ENCODE measurements at places on chromosomes 7 and 10. TPM values are rescaled to one million over a fixed set of nuclear protein-coding genes. Genes with fewer than 3 reads are reported as not detected.

SP8 gene
- not detected for total RNA-seq

GPRIN2 gene
- total RNA-seq: 0.26 TPM

DNA sequence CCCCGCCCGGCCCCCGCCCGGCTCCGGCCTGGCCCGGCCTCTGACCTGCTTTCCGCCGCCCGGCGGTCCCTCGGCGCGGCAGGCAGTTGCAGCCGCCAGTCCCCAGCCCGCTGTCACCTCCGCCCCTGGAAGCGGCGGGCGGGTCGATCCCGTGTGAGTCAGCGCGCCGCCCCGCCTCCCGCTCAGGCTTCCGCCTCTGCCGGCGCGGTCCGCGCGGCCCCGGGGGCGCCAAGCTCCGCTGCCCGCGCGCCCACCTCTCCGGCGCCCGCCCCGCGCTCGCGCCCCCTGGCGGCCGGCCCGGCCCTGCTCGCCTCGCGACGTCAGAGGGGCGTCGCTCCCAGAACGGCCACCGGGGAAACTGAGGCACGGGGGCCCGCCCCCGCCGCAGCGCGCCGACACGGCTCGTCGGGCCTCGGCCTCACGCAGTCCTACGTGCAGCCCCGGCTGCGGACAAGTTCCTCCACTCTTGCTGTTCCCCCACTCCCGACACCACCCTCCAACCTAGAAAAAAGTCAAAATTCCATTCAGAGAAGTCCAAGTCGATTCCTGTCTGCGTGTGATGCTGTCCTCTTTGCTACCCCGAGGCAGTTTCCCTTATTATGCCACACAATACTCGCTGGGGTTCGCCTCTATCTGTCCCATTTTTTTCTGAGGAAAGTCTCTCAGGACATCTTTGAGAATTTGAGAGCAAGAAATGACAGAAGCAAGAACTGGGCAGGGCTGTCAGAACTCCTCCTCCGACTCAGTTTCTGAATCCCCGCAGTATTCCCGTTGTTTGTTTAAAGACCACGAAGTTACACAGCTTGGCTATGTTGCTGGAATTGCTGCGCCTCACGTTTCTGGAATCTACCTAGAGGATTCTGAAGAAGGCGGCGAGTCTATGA is at the start of gene DNMBP:
TSS of gene DNMBP (minus strand) at position 155 of the 884 bp plus-strand sequence. CDS start 37,823 bp downstream, outside the sequence.
- H3K27ac ChIP-seq: peak within 1 kb of the TSS; percentile 81
- no peaks in the 10 kb centered on the region for H3K27me3 ChIP-seq
- H3K36me3 ChIP-seq: no peaks in the 10 kb centered on the region

GRCh38 chr10:17053513-17053912 is 76.1 kb downstream of the CUBN start:
- no peak for DNase-seq
- no peaks in the 10 kb centered on the region for H3K4me1 ChIP-seq
- H3K27ac ChIP-seq: no peak overlapping the region
- no peaks in the 10 kb centered on the region for H3K27me3 ChIP-seq
- no peaks in the 10 kb centered on the region for H3K36me3 ChIP-seq

GRCh38 chr10:30081182-30081581 is 21.8 kb upstream of the JCAD start:
- no peak overlapping the region for H3K27ac ChIP-seq
- H3K4me3 ChIP-seq: no peak overlapping the region
- no peak for DNase-seq
- no peaks in the 10 kb centered on the region for H3K4me1 ChIP-seq
- no peaks in the 10 kb centered on the region for H3K27me3 ChIP-seq

DNA sequence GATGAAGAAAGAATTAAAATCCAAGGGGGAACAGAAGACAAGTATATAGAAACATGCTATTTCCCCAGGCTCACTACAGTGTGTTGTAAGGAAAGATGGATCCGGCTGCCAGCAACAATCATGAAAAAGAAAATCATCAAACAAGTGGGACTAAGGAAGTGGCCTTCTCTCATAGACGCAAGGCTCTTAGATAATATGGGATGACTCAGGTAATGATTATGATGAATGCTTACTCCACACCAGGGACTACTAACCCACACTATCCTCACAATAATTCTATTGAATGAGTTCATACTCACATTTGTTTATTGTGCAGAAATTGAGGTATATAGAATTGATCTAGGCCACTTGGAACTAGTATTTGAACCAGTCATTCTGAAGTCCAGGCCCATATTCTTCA is 111.2 kb upstream of the BET1 start:
- H3K4me3 ChIP-seq: no peak overlapping the region
- H3K27ac ChIP-seq: no peak overlapping the region
- H3K27me3 ChIP-seq: no peaks in the 10 kb centered on the region
- H3K4me1 ChIP-seq: no peaks in the 10 kb centered on the region
- no peaks in the 10 kb centered on the region for H3K36me3 ChIP-seq
- no peak for DNase-seq

DNA sequence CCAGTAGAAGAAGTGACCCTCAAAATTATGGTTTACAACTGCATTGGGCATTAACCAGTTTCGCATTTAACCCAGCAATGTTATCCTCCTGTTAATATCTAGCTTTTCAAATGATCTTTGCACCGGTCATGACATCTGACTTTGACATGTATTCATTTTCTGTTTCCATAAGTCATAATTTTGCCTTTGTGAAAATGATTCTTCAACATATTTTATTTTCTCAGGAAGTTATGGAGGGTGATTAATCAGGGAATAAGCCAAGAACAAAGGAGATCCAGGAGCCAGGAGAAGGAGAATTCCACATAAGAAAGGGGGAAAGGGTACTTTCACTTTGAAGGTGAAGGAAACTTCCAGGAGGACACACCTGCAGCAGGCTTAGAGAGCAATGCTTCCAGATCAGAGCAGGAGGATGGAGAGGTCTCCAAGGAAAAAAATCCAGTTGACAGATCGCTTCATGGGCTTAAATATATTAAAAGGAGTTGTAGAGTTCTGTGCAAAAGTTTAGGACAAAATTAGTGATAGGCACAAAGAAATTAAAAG is 92.1 kb upstream of the FAM3C start:
- no peaks in the 10 kb centered on the region for H3K4me1 ChIP-seq
- H3K27ac ChIP-seq: no peak overlapping the region
- no peaks in the 10 kb centered on the region for H3K36me3 ChIP-seq

GRCh38 chr7:104124469-104124868 is 83.3 kb downstream of the ORC5 start:
- H3K4me3 ChIP-seq: no peak overlapping the region
- DNase-seq: no peak
- H3K4me1 ChIP-seq: no peaks in the 10 kb centered on the region
- no peaks in the 10 kb centered on the region for H3K27me3 ChIP-seq
- no peak overlapping the region for H3K27ac ChIP-seq

MSMB gene
- not detected for total RNA-seq

GRCh38 chr10:18606051-18606695 is 45.2 kb downstream of the NSUN6 start:
- H3K27ac ChIP-seq: no peak overlapping the region
- no peak for DNase-seq
- H3K27me3 ChIP-seq: no peaks in the 10 kb centered on the region
- H3K4me1 ChIP-seq: no peaks in the 10 kb centered on the region

DNA sequence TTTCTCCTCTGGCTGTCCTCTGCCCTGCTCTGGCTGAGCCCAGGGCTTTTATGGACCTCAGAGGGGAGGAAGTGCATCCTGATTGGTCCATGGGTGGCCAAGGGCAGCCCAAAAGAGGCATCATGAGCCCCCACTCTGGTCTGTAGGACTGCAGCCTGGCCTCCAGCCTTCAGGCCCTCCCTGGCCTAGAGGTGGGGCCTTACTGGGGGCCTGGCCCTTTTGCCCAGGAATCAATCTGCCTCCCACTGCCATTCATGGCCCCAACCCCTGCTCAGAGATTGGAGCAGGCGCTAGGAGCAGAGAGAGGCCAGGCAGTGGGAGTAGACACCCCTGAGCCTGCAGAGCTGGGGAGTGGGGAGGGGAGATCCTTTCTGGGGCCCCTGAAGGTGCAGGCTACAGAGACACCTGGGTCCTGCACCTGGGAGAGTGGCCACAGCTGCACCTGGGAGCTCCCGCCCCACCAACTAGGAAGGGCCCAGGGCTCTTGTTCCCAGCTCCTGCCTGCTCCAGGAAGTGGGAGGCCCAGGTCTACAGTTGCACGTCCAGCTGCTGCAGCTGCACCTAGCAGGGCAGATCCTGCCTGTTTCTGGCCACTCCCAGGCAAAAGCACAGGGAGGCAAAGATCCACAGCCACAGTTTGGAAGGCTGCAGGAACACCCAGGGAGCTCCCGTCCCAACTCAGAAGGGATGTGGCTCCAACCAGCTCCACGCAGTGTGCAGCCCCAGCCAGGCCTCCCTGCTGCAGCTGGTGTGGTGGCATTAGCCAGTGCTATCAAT is 6.4 kb upstream of the DYNC2I1 start:
- no peaks in the 10 kb centered on the region for H3K4me1 ChIP-seq
- H3K27me3 ChIP-seq: no peaks in the 10 kb centered on the region
- DNase-seq: no peak

DNA sequence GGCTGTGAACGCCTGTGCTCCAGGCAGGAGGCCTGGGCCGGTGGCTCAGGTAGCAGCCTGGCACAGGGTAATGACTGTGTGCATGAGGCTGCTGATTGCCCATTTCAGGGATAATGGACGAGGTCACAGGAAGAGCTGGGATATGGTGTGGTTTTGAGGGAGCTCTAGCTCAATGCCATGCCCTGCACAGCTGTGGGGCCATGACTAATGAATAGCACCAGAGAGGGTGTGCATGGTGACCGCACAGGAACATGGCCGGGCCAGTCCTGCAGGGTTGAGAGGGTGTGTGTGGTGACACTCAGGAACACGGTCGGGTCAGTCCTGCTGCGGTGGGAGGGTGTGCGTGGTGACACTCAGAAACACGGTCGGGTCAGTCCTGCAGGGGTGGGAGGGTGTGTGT is 21.8 kb downstream of the NKX6-2 start:
- peaks cover 12% of the 10 kb centered on the region for H3K36me3 ChIP-seq
- no peak overlapping the region for H3K4me3 ChIP-seq

- no peak overlapping the region for H3K4me3 ChIP-seq
- peaks cover 13% of the 10 kb centered on the region for H3K4me1 ChIP-seq
- no peak overlapping the region for H3K27ac ChIP-seq
- peaks cover 33% of the 10 kb centered on the region for H3K36me3 ChIP-seq
- DNase-seq: no peak
- no peaks in the 10 kb centered on the region for H3K27me3 ChIP-seq
Observed at GRCh38 chr7:5394264-5395105, 29.1 kb downstream of the TNRC18 start.

PILRA gene
- total RNA-seq: 6.2 TPM

NEUROG3 gene
- total RNA-seq: not detected

AGFG2 gene
- total RNA-seq: 16.4 TPM

DNA sequence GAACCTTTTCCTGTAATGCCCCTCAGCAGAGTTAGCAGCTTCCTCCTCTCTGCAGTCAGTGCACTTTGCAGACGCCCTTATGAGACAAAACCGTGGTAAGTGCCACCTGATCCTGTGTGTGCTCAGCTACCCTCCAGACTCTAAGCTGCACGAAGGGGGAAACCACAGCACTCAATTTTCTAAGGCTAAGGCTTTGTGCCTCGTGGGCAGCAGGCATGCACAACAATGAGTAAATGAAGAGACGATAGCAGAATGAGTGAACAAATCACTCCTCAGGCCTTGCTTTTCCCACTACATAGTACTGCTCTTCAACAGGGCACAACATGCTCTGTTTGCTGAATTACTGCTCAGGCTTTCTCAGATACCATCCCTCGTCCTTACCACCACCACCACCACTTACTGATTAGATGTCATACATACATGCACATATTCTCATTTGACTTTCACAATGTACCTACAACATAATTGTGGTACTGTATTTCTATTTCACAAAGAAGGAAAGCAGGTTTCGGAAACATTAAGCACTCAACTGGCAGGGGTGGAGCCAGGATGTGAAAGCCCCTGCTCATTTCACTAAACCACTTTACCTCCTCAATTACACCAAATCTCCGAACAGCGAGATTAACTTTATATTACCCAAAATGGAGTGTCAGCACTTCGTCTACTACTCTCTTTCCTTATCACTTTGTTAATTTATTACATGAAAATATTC is 85.4 kb downstream of the ICA1 start:
- no peaks in the 10 kb centered on the region for H3K36me3 ChIP-seq
- DNase-seq: no peak
- H3K4me3 ChIP-seq: no peak overlapping the region
- H3K4me1 ChIP-seq: peaks cover 29% of the 10 kb centered on the region

- no peak for DNase-seq
- H3K27ac ChIP-seq: no peak overlapping the region
Observed at GRCh38 chr10:80871083-80871482, 333.4 kb downstream of the SH2D4B start.

DNA sequence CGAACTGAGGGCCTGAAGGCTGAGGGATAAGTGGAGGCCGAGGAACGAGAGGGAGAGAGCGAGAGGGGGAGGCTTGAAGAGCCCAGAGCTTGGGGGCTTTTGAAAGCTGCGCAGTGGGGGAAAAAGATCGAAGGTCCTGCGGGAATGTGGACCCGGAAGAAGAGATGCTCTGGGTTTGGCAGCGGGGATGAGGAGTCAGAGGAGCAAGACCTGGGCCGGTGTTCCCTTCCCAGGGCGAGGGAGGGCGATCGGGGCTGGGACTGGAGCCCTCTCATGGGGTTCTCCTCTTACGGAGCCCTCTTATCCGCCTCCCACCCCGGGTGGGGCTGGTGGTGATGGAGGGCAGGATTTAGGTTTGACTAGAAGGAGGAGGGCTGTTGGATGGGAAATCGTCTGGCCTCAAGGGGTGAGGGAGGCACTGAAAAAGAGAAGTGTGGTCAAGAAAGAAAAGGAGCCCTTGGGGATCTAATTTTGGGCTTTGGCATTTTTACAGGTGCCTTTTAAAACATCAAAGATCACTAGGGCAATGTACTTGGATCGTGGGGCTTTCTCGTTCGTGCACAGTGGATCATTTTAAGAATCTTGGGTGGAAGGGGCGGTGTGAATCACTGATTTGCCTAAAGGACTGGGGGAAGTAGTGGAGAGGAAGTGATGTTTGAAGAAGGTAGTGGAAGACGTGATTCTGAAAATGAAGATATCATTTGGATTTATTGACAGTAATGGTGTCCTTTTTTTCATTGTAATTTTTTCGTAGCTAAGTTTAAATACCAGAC is 637 bp downstream of the SAMD8 start:
- peak overlapping the region; percentile 81 for H3K4me3 ChIP-seq
- no peaks in the 10 kb centered on the region for H3K36me3 ChIP-seq
- peak; percentile 64 for DNase-seq
- H3K27me3 ChIP-seq: no peaks in the 10 kb centered on the region
- H3K27ac ChIP-seq: peak overlapping the region; percentile 99

GRCh38 chr7:45220846-45221618 is 63.4 kb downstream of the RAMP3 start:
- H3K27me3 ChIP-seq: no peaks in the 10 kb centered on the region
- no peaks in the 10 kb centered on the region for H3K36me3 ChIP-seq
- H3K4me3 ChIP-seq: no peak overlapping the region
- no peak overlapping the region for H3K27ac ChIP-seq
- DNase-seq: peak; percentile 30
- H3K4me1 ChIP-seq: no peaks in the 10 kb centered on the region

- no peaks in the 10 kb centered on the region for H3K27me3 ChIP-seq
- H3K4me3 ChIP-seq: no peak overlapping the region
- no peak overlapping the region for H3K27ac ChIP-seq
- DNase-seq: no peak
Observed at GRCh38 chr10:130040351-130040750, 70.3 kb downstream of the C10orf143 start.

GRCh38 chr7:154610903-154611302 is 392.0 kb downstream of the PAXIP1 start:
- H3K27ac ChIP-seq: no peak overlapping the region
- no peak overlapping the region for H3K4me3 ChIP-seq
- H3K4me1 ChIP-seq: no peaks in the 10 kb centered on the region
- no peak for DNase-seq

- H3K36me3 ChIP-seq: peaks cover 5% of the 10 kb centered on the region
- H3K27me3 ChIP-seq: no peaks in the 10 kb centered on the region
- no peaks in the 10 kb centered on the region for H3K4me1 ChIP-seq
- no peak overlapping the region for H3K27ac ChIP-seq
- no peak for DNase-seq
- no peak overlapping the region for H3K4me3 ChIP-seq
Observed at GRCh38 chr10:15801147-15801546, 59.2 kb downstream of the MINDY3 start.

NPFFR1 gene
- not detected for total RNA-seq
